ENCODE measurements at places on chromosomes 1 and 21. TPM values are rescaled to one million over a fixed set of nuclear protein-coding genes. Genes with fewer than 3 reads are reported as not detected.

DNA sequence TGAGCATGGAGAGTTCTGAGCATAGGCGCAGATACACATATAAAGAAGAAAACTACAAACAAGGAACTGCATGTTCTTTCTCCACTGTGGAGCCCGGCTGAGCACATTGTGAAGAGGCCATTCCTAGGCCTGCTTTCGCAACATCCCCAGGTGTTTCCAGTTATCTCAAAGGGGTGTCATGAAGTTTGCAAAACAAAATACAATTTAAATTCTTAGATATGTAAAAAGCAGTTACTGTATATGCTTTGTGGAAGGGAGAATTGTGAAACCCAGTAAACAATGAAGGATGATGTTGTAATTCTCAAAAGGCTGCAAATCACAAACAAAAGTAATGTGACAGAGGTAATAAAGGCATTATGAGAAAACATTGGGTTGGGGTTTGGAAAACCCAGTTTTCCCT lies 98.6 kb upstream of the ZNF644 start:
- DNase-seq: peak; percentile 89

DNA sequence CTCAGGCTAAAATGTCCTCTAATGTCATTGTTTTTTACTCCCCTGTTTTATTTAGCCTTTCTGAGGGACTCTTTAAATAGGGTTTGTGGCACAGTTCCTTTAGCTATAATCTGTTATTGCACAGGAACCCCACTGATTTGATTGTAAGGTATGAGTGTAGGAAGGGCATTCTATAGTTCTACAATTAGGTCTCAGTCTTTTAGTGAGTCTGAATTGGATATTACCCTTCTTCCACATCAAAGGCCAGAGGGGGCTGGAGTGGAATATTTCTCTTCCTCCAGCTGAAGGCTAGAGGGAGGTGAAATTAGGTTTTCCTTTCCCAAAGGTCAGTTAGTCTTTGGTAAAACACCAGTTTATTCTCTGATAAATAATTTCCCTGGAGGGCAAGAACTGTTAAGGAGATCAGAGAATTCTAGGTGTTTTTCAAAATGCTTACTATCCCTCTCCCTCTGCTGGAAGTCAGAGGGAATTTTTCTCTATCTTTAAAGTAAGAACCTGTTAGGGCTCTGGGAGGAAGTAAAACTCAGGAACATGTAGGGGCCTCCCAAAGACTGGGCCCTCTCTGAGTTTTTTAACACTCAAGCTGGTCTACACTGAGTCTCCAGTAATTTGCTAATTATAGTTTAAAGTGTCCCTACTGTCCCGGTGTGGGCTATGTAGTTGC lies 176.3 kb upstream of the ZNHIT6 start:
- DNase-seq: no peak

DNA sequence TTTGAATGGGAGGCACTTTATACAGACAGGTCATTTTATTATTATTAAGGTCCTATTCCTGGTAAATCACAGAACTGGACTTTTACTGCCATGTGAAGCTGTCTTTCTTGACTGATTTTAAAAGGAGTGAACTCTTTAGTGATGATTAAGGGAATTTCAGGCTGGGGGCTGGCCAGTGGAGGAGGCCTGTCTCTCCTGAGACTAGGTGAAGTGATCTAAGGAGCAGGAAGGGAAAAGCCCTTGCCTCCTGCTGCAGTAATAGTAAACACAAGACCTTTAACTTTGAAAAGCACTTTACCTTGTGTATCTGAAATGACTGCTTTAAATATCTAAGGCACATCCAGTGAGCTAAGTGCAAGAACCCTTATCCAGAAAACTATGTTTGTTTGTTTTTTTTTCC lies 118.0 kb upstream of the SPAG17 start:
- DNase-seq: no peak

DNA sequence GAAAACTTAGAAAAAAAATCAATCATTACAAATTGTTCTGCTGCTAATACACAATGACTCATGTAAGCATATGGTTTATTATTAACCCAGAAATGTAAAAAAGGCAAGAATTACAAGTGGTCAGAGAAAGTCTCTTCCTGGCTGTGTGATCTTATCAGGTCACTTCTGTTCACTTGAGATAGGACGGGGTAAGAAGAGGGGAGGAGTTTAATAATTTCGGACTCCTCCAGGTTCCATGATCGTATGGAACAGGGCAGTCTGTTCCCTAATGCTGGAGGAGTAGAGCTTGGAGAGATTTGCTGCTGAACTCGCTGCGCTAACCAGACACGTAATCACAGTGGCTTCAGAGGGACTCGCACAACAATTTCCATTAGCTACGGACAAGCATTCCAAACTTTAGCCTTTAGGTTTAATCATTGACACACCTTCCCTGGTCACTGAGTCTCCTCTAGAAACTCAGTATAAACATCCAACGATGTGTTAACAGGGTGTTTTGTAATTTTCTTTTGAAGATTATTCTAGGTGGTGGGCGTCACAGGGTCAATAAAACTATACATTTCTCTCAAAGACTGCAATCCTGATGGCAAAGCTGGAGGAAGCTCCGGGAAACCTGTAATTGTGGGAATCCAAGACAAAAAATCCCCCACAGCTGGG lies 1.3 kb downstream of the CRYZ start:
- no peak for DNase-seq

DNA sequence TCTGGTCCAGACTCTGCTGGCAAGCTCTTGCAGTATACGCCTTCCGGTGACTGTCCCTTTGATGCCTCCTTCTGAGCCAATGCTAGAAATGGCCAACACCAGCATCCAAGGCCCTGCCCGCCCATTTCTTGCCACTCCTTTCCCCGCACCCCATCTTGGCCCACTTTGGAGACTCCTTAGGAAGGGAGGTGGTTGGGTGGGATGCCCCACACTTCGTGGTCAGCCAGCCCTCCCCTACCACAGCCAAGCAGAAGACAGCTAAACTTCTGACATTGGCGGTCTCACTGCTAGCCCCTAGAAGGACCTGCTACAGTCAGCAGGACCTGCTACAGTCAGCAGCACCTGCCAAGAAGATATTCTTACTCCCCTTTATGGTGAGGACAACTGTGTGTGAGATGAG lies 73.5 kb upstream of the CLDN14 start:
- no peak for DNase-seq

- no peak for DNase-seq
Observed at GRCh38 chr21:42236693-42237092, 17.8 kb downstream of the ABCG1 start.

DNA sequence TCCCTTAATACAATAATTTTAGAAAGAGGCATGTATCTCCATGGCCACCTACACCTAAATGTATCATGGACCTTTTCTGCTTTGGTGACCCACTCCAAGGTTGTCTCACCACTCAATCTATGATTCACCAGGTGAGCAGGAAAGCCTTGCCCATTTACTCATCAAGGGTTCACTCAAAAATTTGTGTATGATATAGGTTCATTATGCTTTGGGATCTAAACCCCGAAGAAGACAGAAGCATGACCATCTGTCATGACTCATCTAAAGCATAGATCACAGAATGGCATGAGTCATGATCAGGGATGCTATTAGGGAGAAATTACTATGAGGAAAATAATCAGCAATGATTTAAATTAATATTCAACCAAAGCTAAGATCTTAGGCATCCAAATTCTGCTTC lies 38.5 kb downstream of the PYHIN1 start:
- DNase-seq: no peak

DNA sequence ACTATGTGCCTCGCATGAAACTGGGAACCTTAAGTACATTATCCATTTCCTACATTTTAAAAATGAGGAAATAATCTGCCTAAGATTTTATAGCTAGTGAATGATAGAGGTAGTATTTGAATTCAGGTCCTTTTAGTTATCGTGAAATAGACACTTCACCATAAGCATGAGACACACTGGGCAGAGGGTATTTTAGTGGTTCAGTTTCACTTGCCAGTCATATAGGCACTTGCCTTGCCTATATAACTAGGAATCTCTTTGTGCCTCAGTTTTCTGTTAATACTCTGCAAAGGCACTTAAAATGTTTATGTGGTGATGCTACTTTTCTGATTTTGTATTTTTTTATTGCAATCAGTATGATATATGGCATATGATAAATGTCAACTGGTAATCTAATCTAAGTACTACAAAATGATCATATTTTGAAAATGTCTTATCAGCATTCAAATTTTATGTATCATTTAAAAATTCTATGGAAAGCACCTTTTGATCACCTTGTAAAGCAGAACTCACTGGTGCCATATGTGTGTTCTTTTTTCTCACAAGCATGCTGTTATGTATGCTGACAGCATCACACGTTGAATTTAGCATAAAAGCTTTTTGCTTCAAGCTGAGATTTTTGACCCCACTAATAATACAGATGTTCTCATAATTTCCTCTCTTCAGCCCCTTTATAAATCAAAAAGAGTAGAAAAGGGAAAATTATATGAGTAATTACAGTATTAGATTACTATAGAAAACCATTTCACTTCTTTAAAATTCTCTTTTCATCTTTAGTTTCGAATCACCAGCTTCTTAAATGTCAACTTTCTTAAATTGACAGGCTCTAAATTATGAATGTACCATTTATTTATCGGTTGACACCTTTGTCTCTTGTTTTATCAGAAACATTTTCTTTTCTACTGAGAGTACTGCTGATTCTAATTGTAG lies 52.6 kb downstream of the RPS6KC1 start:
- no peak for DNase-seq

Gene SPRR2F
- total RNA-seq: 2.8 TPM

DNA sequence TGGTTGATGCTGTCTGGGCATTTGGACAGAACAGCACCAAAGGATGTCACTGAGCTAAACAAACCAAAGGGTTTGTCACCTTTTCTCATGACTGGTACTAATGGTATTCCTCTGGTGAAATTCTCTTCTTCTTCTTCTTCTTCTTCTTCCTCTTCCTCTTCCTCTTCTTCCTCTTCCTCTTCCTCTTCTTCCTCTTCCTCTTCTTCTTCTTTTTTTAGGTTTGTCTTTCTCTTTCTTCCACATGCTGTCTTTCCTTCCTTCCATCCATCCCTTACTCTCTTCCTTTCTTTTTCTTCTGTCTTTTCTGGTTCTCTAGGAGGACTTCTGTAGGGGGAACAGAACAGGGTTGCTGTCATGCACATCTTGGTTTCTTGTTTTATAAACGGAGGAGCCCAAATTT lies 9.3 kb upstream of the IGFN1 start:
- DNase-seq: no peak

Gene SLFNL1
- not detected for total RNA-seq

DNA sequence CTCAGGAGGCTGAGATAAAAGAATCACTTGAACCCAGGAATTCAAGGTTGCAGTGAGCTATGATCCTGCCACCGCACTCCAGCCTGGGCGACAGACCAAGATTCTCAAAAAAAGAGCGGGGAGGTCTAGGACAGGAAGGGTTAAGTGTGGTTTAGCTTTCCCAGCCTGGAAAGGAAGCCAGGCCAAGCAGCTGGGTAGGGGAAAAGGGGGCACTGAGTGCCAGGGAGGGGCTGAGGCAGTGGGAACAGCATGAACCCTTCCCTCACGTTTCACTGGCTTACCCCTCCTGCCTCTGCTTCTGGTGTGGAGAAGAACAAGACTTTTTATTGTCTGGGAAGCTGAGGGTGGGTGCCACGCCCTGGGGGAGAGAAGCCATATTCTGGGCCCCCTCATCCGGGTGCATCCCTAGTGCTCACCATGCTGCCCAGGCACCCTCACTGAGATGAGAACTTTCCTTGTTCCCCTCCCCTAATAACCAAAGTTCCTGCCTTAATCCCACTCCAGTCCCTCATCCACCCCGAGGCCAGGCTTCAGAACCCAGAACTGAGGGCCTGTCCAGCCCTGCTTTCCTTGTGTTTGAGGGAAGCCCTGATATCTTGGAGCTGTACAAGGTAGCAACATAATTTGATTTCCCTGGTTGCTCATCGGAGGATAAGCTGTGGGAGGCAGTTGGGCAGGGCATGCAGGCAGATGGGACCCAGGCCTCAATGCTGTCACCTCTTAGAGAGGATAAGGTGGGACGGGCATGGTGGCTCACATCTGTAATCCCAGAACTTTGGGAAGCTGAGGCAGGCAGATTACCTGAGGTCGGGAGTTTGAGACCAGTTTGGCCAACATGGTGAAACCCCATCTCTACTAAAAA lies 2.0 kb upstream of the LMNA start:
- DNase-seq: no peak

DNA sequence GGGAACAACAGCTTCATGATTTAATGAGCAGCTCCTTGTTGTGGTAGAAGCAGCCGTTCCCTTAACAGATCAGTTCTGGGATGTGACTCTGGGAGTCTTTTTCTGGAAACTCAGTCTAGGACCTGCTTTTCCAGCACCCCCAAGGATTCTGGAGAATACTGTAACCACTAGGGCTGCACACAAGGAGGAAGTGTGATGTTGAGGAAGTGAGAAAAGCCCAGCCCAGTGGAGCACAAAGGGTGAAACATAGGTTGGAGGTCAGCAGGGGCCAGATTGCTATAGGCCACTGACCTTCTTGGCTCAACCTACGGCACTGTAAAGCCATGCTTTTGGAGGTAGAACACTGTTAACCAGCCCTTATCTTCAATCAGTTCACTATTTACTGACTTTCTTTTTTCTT lies 10.1 kb upstream of the PLA2G5 start:
- no peak for DNase-seq

GRCh38 chr1:37717631-37718030 lies 25.3 kb downstream of the CDCA8 start:
- DNase-seq: no peak

DNA sequence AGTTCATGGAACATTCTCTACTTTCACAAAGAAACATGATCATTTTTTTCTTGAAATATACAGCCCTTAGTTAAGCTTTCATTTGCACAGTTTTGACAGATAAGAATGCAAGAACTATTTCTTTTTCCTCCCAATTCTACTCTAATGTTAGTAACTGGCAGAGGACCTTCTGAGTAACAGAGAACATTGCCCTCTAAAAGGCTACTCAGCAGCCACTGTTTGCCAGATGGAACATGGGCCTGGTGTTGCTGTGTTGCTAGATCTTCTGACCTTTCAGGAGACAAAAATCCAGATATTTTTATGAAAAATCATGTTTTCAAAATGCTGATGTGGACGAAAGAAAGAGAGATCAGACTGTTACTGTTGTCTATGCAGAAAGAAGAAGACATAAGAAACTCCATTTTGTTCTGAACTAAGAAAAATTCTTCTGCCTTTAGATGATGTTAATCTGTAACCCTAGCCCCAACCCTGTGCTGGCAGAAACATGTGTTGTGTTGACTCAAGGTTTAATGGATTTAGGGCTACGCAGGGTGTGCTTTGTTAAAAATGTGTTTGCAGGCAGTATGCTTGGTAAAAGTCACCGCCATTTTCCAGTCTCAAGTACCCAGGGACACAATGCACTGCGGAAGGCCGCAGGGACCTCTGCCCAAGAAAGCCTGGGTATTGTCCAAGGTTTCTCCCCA lies 2.9 kb upstream of the PRDX6 start:
- DNase-seq: no peak

- DNase-seq: no peak
Observed at GRCh38 chr1:66273656-66274055, 260.3 kb upstream of the SGIP1 start.

DNA sequence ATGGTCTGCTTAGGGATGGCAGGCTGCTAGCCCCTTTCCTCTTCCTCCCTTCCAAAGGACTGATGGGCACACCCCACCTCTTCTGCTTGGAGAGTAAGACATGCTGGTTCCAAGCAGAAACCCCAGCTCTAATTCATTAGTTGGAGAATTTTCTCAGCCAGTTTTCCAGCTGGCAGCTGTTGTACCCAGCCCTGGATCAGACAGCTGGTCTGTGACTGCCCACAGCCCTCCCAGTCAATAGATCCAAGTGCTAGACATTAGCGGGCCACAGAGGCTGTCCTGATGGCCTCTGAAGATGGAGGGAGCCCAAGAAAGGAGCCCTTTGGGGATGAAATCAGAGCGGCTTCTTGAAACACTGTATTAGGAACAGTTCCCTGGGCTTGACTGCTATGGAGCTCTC lies 35.8 kb downstream of the ACOT11 start:
- no peak for DNase-seq

- DNase-seq: no peak
Observed at GRCh38 chr1:169680377-169681019, 30.9 kb downstream of the SELL start.

Gene FAM163A
- 0.21 TPM for total RNA-seq

All from uterus (tissue), 4 donors.